ENCODE measurements at places on chromosomes 2 and 18.
A peak's percentile ranks its signal among the peaks of the same experiment; 100 is the strongest.

GRCh38 chr2:118492335-118492734 is 355.1 kb downstream of the EN1 start:
- DNase-seq = no peak

GRCh38 chr2:181250691-181251090 is 206.5 kb upstream of the ITGA4 start:
- DNase-seq = no peak

DNA sequence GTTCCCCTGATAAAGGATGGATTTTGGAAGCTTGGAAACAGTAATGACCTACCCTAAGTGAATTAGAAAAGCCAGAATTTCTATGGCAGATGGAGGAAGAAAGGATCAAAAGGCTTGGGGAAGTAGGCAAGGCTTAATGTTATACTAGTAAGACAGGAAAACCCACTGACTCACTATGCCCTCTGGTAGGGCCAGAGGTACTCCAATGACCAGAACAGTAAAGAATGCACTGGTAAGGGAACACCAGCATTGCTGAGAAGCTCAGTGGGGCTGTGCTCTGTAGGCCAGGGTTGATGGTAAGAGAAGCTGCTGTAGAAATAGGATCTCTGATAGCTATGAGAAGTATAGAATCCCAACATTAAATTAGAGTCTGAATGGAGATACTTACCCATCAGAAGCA is 126.4 kb downstream of the GFPT1 start:
- DNase-seq = no peak

GRCh38 chr18:57813245-57813644 is 10.1 kb upstream of the ATP8B1 start:
- no peak for DNase-seq

- no peak for DNase-seq
Observed at GRCh38 chr2:106943468-106944200, 57.7 kb upstream of the ST6GAL2 start.

DNA sequence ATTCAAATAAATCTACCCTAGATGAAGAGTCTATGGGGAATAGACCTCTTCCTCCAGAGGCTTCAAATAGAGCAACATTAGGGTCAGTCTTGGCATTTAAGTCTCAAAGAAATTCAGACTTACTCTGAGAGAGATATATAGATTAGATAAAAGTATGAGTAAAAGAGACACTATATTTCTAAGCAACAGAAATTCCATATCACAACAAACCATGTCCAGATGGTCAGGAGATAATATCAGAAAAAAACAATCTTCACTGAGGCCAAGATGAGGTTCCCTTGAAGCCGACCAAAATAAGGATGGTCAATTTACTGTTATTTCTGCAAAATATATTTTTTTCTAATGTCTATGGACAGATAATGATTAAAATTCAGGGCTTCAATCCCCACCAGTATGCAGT is 89.1 kb upstream of the NOSTRIN start:
- DNase-seq = no peak

DNA sequence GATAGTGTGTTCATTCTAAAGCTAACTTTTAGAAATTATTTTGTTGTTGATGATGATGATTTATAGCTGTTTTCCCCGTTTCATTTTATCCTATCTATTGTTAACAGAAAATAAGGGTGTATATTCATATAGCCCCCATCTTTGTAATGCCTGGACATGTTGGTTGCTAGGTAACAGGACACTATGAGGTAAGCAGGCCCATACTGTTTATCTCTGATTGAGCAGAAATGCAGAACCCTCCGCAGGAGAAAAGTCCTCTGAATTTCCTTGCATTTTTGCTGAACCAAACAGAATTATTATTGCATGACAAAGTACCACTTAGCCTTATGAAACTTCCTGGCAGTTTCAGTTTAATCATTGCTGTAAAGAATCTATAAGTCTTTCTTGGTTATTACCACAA is 339.4 kb downstream of the DCC start:
- no peak for DNase-seq

- DNase-seq = peak; percentile 21
Observed at GRCh38 chr2:204108330-204108751, 171.8 kb downstream of the ICOS start.

DNA sequence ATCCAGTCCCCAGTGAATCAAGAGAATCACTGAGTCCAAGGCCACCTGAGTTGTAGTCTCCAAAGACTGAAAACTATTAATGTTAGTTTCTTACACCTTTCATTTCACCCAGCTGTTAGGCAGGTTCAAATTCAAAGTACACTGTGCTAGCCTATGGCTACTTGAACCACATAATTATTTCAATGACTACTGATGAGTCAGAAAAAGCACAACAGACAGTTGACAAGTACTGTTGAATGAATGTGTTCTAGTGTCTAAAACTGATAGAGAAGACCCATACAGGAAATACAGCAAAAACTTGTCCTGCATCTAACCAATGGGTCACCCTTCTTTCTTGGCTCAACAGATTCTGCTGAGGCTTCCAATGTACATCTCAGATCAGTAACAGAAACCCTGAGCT is 160.9 kb downstream of the MYO5B start:
- DNase-seq = no peak

DNA sequence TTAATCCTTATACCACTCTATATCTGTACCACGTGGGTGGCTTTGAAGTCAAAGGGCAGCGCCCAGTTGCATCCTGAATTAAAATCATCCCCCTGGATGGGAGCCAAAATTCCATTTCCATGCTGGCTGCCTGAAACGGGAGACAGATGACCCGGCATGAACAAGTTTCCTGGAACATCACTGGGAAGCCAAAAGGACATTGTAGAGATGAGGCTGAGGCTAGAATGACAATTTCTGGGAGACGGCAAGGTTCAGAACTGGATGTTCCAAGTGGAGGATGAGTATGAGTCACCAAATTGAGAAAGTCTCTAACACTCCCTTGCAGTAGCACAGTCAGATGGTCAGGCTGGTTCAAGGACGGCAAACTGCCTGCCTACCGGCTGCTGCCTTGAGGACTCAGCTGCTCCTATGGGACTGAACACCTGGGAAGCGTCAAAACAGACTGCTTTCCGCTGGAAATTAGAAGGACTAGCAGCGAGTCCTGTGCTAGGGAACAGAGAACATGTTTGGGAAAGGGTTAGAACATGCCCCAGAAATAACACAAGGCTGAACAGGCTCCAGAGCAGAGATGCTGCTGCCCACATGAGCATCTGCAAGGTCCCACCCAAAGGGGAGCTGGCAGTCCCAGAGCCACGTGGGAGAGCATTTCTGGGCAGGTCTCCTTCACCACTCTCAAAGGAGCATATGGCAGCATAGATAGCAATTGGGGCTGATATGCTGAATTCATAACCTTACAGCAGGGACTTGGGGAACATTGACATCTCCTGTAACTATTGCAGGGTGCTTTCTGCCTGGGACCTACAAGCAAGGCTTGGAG is 32.0 kb downstream of the YPEL5 start:
- DNase-seq = no peak

- no peak for DNase-seq
Observed at GRCh38 chr2:49129034-49129433, 25.3 kb downstream of the FSHR start.
